ENCODE measurements at places on chromosomes 1 and 21.

DNA sequence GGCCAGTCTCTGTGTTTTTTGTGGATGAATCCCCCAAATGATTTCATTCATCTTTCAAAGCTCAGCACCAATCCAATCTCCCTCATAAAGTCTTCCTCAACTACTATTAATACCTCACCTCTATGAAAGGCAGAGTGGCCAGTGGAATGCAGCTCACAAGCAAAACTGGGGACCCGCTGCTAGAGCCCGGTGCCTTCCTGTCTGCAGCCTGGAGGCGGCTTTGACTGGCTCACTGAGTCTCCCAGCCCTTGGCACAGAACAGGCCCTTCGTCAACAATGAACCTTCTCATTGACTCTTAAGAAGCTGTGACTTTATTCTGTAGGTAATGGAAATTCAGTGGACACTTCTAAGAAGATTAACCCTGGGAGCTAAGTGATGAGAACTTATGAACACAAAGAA is 86.8 kb upstream of the RAB4A start:
- no peak for DNase-seq

- no peak for DNase-seq
These were observed 11.6 kb upstream of the DNAJC6 start for GRCh38 chr1:65297706-65298105.

DNA sequence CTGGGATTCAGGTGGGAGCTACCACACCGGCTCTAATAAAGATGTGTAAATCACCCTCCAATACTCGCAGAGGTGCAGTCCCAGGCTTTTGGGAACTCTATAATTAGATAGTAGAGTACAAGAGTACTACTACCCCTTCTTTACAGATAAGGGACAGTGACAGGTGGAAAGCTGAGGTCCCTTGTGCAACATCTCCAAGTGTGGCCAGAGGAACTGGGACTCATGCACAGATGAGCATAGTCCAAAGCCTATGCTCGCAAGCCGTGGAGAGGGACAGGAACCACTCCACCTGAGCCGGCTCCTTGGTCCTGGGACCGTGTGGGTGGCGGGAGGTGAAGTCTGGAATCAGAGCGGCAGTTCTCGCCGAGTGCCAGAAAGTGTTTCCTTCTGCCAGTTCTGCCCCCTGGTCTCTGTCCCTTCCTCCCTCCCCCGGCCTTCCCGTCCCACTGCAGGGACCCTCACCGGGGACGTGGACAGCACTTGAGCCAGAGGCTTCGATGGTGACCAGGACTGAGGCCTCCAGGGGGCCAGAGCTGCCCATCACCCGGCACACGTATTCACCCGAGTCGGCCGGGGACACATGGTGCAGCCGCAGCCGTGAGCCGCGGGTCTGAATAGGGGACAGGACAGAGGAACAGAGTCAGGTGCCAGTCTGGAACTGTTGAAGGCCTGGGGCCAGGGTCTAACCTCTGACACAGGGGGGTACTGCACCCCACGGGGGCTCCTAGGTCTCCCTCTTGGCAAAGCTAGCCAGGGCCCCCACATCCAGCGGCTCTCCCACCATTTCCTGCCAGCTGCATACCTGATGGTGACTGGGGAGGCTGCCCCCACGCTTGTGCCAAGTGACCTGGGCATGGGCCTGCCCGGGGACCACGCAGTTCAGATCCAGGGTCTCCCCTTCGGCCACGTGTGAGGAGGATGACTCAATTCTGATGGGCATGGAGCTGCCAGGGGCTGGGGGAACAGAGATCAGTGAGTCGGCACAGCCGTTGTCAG is 33.9 kb downstream of the LDLRAD2 start:
- DNase-seq: no peak

DNA sequence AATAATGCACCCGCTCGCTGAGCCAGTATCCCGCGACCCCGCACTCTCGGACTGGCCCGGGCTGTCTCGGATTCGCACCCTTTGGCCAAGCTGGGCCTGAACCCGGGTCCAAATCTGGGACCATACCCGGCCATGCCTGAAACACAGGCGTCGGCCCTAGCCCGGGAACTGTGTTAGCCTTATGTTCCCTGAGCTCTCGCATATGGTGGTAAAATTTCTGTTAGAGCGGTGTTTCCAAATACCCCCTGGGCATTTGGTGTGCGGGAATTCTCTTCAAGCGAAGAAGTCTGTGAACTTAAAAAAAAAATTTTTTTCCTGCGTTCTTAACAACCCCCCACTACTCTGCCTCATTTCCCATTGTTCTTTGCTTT is 3.1 kb downstream of the RNF220 start:
- DNase-seq: peak; percentile 25

DNA sequence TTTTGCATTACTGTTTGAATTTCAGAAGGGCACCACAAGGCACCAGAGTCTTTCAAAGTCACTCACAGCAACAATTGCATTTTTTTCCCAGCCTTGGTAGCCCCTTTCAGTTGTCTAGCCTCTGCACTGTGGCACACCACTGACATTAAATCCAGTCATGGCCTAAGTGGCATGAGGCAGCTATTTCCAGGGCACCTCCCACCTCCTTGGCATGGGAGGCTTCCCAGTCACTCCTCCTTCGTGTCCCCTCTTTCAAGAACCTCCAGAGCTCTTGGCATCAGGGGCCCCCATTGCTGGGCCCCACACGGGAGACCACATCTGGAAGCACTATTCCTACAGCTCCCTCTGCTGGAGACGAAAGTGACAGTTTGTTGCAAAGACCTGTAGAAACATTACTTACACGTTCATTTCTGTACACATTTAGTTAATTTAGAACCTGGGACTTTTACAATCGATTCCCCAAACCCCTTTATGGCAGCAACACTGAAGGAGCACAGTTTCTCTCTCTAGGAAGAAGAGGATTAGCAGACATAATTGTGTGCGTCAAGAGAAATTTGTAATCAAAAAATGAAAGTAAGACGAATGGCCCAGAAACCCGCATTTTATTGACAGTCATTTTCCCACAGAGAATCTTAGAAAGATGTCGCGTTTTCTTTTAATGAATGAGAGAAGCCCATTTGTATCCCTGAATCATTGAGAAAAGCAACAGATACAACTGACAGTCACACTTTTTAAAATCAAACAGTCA is 5.7 kb upstream of the CHD5 start:
- no peak for DNase-seq

DNA sequence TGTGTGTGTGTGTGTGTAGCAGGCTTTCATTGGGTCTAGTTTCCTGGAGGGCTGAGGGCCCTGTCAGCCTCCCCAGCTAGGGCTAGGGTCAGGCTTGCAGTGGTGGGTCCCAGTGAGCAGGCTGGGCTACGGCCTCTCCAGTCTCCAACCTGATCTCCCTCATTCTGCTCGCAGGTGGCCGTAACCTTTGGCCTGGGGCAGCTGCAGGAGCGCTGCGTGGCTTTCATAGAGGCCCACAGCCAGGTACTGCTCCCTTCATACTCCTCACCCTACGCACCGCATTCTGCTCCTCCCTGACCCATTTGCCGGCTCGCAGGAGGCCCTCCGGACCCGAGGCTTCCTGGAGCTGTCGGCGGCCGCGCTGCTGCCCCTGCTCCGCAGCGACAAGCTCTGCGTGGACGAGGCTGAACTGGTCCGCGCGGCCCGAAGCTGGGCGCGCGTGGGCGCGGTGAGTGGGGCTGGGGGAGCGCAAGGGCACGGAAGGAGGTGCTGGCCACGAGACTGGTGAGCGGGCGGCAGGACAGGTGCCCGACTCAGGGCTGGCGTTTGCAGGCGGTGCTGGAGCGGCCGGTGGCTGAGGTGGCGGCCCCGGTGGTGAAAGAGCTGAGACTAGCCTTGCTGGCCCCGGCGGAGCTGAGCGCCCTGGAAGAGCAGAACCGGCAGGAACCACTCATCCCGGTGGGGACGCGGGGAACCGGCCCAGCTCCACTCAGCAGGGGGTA is 4.7 kb downstream of the BTBD19 start:
- peak; percentile 53 for DNase-seq

DNA sequence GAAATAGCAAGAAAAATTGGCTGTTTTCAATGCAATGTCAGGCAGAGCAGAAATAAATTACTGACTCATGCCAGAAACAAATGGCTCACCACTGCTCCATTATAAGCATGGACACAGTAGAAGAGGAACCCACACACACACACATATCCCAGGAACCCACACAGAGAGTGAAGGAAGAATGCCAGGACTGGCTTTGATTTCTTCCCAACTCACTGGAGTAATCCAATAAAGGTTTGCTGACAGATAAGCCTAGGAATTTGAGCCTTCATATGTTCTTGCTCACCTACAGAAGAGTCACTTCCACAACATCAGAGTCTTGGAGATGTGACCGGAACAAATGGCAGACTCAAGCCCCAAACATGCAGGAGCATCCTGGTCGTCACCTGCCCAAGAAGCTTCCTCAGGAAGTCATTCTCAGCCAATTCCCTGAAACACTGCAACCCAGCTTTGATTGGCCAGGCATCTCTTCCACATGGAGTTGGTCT is 2.2 kb downstream of the SH3BP5L start:
- DNase-seq: no peak

- DNase-seq: no peak
These were observed 3.6 kb downstream of the KRTCAP2 start for GRCh38 chr1:155169541-155169940.

- DNase-seq: peak; percentile 30
These were observed 509 bp downstream of the PIK3R3 start for GRCh38 chr1:46131712-46132528.

- DNase-seq: no peak
These were observed 156.5 kb upstream of the UBE2U start for GRCh38 chr1:64046891-64047290.

DNA sequence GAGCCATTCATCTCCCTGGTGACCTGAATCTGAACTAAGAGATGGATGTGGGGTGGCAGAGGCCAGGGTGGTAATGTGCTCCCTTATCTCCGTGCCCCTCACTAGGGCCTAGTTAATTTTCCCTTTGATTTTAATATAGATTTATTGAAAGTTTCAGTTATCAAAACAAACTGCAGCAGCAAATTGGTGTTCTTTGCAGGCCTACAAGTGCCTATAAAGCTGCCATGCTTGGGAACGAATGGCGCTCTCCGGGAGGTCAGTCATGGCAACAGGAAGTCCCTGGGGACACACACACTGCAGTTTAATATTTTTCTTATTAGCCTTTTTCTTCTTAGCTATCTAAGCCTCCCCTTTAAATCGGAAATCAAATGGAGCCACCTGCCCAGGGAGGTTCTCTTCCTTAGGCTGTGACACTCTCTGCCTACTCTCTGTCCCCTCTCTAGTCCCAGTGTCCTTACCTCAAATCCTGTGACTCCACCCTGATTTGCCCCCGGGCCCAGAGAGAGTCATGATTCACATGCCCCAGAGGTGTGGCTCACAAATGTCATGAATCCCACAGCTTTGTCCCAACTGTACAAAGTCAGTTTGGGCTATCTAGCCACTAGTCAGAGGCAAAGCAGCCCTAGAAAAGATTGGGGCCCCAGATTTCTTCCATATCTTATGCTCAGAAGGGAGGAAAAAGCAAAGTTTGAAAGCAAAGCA is 4.3 kb upstream of the ERI3 start:
- no peak for DNase-seq

DNA sequence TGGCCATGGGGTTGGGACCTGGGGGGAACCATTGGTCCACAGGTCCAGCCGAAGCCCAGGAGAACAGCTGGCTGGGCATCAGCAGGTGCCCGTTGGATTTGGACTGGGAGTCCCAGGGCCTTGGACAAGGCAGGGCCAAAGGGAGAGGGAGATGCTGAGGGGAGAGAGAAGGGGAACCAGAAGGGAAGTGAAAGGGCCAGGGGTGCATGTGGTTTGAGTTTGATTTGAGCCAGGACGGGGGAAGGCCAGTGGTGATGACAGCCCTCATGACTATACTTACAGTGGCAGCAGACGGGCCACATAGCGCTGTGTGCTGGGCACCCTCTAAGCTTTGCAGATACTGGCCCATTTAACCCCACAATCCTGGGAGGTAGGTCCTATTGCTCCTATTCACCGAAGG is 18.8 kb downstream of the AGRN start:
- no peak for DNase-seq

- DNase-seq: no peak
These were observed 29.6 kb downstream of the CLIC6 start for GRCh38 chr21:34698270-34699015.

DNA sequence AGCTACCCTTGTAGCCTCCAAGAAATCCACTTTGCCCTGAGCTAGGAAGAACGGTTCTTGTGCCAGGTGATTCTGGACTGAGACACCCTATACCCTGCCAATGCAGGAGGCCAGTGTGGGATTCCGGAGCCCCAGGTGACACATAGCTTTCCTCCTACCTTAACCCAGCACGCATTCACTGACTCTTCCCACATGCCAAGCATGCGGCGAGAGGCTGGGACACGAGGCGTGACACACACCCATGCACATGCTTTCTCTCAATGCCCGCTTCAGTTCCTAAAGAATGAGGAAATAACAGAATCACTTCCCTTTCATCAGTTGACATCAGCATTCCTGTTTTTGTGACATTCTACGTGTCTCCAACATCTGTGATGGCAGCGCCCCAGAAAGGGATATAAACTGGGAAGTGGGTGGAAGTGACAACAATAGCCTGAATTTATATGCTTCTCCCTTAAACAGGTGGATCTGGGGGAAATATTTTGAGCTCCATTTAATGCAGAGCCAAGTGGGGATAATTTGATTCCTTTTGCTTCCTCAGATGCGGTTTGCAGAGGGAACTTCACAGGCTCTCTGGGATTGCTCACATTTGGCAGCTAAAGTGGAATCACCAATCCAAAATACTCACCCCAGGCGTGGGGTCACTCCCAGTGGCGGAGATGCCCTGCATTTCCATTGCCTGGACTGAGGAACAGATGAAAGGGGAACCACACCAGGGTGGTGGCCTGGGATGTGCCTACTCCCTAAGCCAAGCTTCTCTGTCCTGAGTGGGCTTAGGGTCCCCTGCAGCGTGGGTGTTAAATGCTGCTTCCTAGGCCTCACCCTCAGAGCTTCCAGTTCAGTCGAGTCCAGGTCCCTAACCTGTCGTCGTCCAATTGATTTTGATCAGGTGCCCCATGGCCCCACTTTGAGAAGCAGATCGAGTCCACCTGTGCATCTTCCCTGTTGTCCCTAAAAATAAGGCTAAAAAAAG is 445.1 kb downstream of the SIPA1L2 start:
- DNase-seq: no peak

DNA sequence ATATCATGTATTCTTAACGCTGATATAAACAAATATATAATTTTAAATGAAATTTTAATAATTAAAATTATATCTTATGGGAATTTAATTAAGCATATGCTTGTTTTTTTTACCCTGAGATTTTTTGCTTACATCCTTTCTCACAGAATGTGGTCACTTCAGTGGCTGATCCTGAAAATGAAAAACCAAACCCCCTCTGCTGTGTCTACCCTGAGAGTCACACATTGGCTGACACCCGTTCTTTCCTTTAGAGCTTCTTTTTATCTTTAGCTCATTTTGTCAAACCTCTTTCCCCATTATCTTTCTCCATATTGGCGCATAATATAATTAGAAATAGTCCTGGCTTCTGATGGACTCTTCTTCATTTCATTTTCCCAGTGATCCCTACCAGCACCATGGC is 10.8 kb upstream of the CACYBP start:
- no peak for DNase-seq

GRCh38 chr21:45846373-45847160 is 135.0 kb upstream of the COL6A1 start:
- DNase-seq: peak; percentile 9

Data from glutamatergic neuron (in vitro differentiated cells).